ENCODE measurements at places on chromosomes 7 and 10.

DNA sequence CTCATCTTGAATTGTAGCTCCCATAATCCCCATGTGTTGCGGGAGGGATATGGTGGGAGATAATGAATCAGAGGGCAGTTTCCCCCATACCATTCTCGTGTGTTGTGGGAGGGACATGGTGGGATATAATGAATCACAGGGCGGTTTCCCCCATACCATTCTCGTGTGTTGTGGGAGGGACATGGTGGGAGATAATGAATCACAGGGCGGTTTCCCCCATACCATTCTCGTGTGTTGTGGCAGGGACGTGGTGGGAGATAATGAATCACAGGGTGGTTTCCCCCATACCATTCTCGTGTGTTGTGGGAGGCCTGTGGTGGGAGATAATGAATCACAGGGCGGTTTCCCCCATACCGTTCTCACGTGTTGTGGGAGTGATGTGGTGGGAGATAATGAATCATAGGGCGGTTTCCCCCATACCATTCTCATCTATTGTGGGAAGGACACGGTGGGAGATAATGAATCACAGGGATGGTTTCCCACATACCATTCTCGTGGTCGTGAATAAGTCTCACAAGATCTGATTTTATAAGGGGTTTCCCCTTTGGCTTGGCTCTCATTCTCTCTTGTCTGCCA, 271.0 kb downstream of the MAD1L1 start:
- H3K4me1 ChIP-seq, result peaks cover 14% of the 10 kb centered on the region
- no peaks in the 10 kb centered on the region for H3K27me3 ChIP-seq
- peak overlapping the region; percentile 8 for H3K4me3 ChIP-seq
- peaks cover 29% of the 10 kb centered on the region for H3K36me3 ChIP-seq
- H3K27ac ChIP-seq, result peak overlapping the region; percentile 94

GRCh38 chr7:11171569-11172192, 198.0 kb downstream of the PHF14 start:
- no peaks in the 10 kb centered on the region for H3K27me3 ChIP-seq
- no peak overlapping the region for H3K27ac ChIP-seq
- H3K4me3 ChIP-seq, result no peak overlapping the region
- H3K4me1 ChIP-seq, result no peaks in the 10 kb centered on the region
- DNase-seq, result no peak
- H3K36me3 ChIP-seq, result no peaks in the 10 kb centered on the region

DNA sequence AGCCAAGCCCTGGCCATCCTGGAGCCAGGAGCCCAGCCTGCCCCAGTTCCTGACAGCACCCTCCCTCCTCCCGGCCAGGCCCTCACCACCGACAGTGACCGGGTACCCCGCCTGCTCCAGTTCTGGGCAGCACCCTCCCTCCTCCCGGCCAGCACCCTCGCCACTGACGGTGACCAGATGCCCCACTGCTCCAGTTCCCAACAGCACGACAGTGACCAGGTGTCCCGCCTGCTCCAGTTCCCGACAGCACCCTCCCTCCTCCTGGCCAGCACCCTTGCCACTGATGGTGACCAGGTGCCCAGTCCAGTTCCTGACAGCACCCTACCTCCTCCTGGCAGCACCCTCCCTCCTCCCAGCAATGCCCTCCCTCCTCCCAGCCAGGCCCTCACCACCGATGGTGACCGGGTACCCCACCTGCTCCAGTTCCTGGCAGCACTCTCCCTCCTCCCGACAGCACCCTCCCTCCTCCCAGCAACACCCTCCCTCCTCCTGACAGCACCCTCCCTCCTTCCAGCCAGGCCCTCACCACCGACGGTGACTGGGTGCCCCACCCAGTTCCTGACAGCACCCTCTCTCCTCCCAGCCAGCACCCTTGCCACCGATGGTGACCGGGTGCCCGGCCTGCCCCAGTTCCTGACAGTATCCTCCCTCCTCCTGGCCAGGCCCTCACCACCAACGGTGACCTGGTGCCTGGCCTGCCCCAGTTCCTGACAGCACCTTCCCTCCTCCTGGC, 40.3 kb downstream of the VIPR2 start:
- peaks cover 8% of the 10 kb centered on the region for H3K4me1 ChIP-seq
- no peaks in the 10 kb centered on the region for H3K36me3 ChIP-seq
- DNase-seq, result no peak
- H3K27me3 ChIP-seq, result no peaks in the 10 kb centered on the region
- H3K27ac ChIP-seq, result peak overlapping the region; percentile 46
- H3K4me3 ChIP-seq, result no peak overlapping the region

GRCh38 chr10:66180021-66180420, 745.8 kb upstream of the LRRTM3 start:
- no peaks in the 10 kb centered on the region for H3K4me1 ChIP-seq
- no peak overlapping the region for H3K4me3 ChIP-seq
- no peak for DNase-seq
- no peak overlapping the region for H3K27ac ChIP-seq
- H3K27me3 ChIP-seq, result no peaks in the 10 kb centered on the region

GRCh38 chr7:7331523-7331922, 149.2 kb downstream of the C1GALT1 start:
- H3K4me3 ChIP-seq, result no peak overlapping the region
- no peak overlapping the region for H3K27ac ChIP-seq
- peaks cover 21% of the 10 kb centered on the region for H3K27me3 ChIP-seq
- no peak for DNase-seq
